ENCODE measurements at places on chromosomes 7 and 10. TPM values are rescaled to one million over a fixed set of nuclear protein-coding genes. Genes with fewer than 3 reads are reported as not detected.
A peak's percentile ranks its signal among the peaks of the same experiment; 100 is the strongest.

CALD1 gene
- total RNA-seq, result 66.8 TPM

- DNase-seq, result no peak
- H3K36me3 ChIP-seq, result no peaks in the 10 kb centered on the region
- H3K27ac ChIP-seq, result no peak overlapping the region
- H3K4me3 ChIP-seq, result no peak overlapping the region
- H3K27me3 ChIP-seq, result peaks cover 6% of the 10 kb centered on the region
These were observed 35.0 kb downstream of the RAMP3 start for GRCh38 chr7:45192621-45193041.

DNA sequence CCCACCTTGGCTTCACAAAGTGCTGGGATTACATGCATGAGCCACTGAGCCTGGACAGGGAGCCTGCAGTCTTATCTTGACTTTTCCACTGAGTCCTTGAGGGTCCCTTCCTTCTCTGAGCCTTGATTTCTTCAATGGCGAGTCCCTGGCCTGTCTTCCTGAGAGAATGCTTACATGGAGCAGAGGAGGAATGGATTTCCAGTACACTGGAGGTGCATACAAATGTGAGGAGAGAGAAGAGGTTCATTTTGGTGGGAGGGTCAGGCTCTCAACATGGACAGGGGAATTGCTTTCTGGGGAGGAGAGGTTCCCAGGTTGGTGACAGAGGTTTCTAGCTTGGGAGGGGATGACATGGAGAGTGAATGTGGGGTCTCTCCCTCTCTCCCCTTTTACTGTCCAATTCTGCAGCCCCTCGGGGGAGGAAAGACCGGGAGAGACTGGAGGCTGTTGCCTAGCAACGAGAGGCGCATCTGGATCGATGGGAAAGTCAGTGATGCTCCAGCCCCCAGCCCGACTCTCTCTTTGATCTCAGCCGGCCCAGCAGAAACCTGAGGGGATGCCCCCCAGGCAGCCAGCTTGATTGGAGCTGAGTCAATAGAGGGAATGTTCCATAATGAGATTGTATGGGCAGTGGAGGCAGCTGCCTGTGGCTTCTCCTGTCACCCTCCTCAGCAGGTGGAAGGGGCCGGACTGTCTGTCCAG is 14.8 kb downstream of the SRRM3 start:
- peaks cover 9% of the 10 kb centered on the region for H3K4me1 ChIP-seq
- no peaks in the 10 kb centered on the region for H3K36me3 ChIP-seq
- no peak for DNase-seq
- no peak overlapping the region for H3K4me3 ChIP-seq
- H3K27me3 ChIP-seq, result 0 out of 2 replicates have a peak, but pooled peaks cover 7% of the 10 kb centered on the region
- H3K27ac ChIP-seq, result no peak overlapping the region

DNA sequence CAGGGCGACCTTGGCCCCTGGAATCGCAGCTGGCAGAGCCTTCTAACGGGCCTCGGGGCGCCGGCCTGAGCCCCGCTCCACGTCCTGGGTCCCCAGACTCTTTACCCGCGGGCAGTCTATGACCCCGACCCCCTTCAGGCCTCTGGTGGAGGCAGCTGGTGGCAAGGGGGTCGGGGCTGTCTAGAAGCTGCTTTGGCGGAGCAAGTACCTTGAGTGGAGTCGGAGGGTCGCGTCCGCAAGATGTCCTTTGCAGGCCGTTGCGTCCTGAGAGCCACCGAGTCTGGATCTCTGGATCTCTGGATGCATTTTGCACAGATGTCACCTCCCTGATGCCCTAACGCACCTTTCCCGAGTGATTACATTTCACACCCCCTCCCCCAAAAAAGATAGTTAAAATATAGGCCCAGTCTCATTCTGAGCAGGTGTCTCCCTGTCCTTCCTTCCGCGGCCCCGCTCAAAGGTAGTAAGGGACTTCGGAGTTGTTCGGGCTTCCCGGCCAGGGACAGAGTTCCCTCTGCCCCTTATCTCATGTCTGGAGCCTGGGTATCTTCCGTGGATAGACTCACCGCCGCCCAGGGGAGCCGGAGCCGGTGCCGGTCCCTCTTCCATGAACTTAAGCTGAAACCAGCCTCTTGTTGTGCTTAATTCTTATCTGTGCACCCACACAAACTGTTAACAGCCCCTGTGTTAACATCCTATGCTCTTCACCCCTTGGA is 457 bp downstream of the ACADSB start:
- H3K36me3 ChIP-seq, result no peaks in the 10 kb centered on the region
- H3K27ac ChIP-seq, result peak overlapping the region; percentile 36
- peaks cover 12% of the 10 kb centered on the region for H3K4me1 ChIP-seq
- no peak for DNase-seq
- no peaks in the 10 kb centered on the region for H3K27me3 ChIP-seq
- H3K4me3 ChIP-seq, result peak overlapping the region; percentile 86

DNA sequence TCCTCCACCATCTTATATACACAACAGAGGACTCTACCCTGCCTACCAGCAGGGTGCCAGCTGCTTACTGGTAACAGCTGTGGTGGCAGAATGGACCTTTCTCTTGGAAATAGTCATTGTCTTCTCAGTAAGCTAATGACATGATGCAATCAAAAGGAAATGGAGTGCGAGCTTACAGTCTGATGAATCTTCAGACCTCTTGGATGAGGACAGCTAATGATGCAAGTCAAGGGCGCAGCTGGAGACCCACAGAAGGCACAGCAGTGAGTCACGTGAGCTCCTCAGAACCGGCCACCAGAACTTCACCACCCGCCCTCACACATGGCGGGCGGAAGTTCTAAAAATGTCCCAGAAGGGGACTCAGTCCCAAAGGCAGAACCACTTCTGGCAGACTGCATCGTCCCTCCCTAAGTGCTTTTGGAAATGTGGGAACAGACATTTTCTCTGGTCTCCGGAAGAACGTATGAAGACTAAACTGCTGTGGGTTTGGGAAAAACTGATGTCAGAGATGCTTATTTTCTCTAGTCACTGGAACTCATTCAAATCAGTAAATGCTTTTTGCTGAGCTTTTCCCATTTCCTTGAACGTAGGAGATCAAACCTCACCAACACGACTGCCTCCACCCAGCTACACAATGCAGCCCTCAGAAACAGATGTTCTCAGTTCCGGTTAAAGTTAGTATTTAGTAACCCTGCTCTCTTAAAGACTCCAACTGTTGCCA is 96.4 kb downstream of the FAS start:
- H3K4me3 ChIP-seq, result no peak overlapping the region
- H3K4me1 ChIP-seq, result no peaks in the 10 kb centered on the region
- no peak overlapping the region for H3K27ac ChIP-seq
- DNase-seq, result no peak

DNA sequence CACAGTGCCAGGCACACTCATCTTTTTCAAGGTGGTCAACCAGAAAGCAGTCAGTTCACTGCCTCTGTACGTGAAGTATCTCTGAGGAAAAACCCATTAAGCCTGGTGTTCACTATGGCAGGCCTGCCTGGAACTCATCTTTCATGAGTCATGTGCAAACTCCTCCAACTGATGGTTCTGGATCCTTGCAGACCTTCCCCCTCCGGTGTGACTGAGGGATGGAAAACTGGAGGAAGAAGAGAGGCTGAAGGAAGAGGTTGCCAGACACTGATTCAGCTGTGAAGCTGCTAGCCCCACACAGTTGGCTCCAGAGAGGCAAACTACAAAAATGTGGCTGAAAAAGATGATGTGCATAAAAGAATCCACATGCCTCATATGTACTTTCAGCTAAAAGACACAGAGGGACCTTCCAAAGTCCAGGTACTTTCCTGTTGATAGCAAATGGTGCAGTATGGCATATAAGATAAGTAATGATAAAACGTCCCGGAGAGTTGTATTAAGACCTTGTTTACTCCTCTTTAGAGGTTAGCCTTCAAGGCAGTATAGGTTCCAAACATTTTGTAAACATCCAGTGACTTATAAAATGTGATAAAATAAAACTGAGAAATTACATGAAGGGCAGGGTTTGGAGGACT is 2.7 kb downstream of the CYP3A5 start:
- H3K4me1 ChIP-seq, result peaks cover 20% of the 10 kb centered on the region
- H3K27ac ChIP-seq, result no peak overlapping the region
- no peaks in the 10 kb centered on the region for H3K36me3 ChIP-seq
- DNase-seq, result no peak

NCF1 gene
- 0.27 TPM for total RNA-seq

SLC13A1 gene
- total RNA-seq, result not detected
